ENCODE measurements at places on chromosomes 5 and 9.
A peak's percentile ranks its signal among the peaks of the same experiment; 100 is the strongest.

DNA sequence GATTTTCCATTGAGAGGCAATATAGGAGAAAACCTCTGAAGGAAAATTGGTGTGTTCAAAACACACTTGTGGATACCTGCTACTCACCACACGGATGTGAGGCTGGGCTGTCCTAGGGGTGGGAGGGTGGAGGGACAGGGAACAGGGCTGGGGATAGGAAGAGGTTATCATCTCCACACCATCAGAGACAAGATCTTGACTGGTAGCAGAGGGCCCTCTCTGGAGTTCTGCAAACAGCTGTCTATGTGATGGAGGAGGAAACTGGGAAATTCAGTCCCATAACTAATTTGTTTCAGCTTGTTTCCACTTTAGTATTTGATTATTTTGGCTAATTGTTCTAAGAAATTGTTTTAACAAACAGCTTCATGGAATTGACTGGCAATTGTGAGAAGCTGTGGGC, 91.6 kb upstream of the FSTL4 start:
- DNase-seq: no peak

DNA sequence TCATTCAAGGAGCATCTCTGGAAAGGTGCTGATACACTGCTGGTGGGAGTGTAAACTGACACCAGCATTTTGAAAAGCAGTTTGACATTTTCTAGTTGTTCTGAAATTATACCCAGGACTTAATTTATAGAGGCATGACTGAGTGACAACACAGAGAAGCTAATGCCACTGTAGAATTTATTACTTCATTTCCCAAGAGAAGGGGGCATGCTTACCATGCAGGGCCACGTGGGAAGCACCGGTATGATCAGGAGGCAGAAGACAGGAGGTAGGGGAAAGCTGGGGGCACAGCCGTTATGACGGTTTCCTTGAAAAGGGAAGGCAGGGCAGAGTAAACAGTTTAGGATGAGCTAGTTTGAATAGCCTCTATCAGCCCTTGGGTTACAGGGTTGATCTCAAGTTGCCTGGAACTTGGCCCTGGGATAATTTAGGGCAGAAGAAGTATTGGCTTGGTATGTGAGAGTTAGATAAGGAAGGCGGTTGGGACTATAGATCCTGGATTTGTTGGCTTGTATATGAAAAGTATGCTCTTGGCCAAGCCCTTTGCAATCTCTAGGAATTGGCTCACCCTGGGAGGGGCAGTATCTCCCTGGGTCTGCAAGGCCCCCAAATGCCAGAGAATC, 305.7 kb downstream of the ENC1 start:
- DNase-seq: no peak

DNA sequence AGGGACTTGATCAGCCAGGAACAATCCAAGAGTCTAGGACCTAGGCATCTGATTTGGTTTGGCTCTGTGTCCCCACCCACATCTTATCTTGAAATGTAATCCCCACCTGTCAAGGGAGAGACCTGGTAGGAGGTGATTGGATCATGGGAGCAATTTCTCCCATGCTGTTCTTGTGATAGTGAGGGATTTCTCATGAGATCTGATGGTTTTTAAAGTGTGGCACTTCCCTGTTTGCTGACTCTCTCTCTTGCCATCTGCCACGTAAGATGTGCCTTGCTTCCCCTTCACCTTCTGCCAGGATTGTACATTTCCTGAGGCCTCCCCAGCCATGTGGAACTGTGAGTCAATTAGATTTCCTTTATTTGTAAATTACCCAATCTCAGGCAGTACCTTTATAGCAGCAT, 201.7 kb upstream of the ACTBL2 start:
- no peak for DNase-seq

- DNase-seq: no peak
These were observed 4.5 kb upstream of the CNTLN start for GRCh38 chr9:17130291-17130690.

DNA sequence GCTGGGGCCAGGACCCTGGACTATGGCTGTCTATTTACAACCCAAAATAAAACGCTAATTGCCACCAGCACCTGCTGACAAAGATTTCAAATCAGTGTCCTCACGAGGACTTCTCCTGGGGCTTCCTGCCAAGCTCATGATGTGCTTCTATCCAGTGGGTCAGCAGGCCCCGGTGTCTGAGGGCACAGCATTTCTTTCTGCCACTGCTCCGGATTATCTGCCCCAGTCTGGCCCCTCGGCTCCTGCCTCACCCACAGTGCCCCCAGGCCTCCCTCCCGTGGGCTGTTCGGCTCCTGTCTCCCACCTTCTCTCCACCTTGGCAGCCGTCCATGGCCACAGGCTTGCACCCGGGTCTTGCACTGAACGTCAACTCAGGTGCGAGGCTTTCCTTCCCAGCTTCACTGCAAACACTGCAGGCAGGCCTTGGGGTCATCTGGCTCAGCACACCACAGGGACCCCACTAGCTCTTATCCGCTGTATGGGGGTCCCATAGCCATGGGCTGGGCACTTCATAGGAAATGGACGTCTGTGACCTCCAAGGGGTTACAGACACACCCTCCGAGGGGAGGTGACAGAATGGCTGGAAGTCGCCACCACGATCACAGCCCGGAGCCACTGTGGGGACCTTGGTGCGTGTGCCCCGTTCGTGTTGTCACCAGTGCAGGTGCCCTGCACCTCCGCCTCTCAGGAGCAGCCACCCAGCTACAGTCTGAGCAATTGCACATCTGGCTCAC, 43.8 kb upstream of the FCN1 start:
- no peak for DNase-seq

DNA sequence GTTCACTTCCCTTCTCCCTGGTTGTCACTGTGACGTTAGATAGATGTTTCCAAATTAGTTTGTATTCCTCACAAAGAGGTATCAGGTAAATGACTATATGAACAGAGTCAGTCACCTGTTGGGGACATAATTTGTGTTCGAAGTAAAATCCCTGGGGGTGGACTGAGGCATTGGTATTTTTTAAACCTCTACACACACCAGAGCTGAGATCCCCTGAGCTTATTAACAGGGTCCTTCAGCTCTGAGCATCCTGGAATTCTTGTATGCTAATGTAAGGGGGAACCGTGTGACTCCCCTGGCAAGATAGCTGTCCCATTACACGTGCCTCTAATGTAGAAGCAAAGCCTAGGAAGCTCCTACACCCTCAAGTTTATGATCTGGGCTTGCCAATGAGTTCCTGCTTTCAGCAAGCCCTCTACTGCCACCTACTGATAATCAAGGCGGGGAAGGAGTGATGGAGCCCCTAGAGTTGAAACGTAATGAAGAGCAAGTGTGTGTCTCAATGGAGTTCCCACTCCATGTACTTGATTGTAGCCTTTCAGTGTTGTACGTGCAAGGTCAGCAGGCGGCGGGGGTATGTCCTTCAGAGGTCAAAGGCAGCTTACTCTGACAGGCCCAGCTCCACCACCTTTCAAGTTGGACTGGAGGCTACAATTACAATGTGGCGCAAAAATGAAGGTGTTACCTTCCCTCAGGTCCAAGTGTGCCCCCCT, 14.4 kb downstream of the PRKACG start:
- DNase-seq: peak; percentile 30

GRCh38 chr9:35598866-35599590, 6.0 kb upstream of the TESK1 start:
- no peak for DNase-seq

GRCh38 chr5:145999208-145999607, 62.8 kb downstream of the SH3RF2 start:
- DNase-seq: no peak

- DNase-seq: no peak
These were observed 207.6 kb downstream of the FSTL4 start for GRCh38 chr5:133404724-133405123.

GRCh38 chr5:92613546-92613945, 967.5 kb downstream of the NR2F1-AS1 start:
- DNase-seq: no peak

- DNase-seq: no peak
These were observed 215.6 kb downstream of the AP3B1 start for GRCh38 chr5:78078858-78079257.

DNA sequence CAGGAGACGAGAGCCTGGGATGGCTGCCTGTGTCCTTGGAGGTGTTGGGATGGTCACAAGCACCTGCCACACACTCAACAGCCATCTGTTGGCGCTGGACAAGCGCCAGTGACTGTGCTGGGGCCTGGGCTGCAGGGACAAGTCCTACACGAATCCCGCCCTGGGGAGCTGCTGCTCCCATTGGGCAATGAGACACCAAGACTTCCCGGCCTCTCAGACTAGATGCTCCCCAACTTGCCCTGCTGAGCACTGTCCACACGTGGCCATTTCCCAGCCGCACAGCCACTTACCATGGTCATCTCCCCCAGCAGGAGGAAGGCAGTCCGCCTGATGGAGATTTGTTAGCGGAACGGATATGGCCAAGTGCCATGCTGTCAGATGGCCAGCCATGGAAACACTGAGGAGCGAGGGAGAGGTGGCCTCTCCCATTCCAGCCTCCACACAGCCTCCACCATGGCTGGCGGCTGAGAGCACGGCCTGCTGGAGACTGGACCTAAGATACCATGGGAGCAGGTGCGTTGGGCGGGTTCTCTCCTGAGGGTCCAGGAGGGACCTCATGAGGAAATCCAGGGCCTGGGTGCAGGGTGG, 43.9 kb downstream of the PRRT1B start:
- DNase-seq: no peak

- DNase-seq: no peak
These were observed 130.4 kb upstream of the PRLR start for GRCh38 chr5:35360671-35361070.

DNA sequence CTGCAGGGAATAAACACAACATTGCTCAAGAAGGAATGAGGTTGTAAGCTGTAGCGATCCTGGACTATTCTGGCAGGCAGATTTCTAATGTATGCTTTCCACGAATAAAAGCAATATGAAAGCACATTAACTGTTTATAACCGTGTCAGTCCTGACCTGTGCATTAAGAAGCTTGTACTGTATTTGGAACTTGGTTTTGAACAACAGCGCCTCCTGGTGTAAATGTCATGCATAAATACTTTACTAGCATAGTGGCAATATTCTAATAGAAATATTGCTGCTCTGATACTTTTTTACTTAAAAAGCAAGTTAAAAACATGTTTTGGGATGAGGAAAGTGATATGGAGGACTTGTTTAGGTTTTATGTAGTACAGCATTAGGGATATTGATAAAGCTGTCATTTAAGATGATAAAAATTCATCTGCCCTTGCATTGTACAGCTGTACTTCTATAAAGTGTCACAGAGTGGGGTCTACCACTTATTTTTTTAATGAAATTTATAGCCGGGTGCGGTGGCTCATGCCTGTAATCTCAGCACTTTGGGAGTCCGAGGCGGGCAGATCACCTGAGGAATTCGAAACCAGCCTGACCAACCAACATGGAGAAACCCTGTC, 70.7 kb upstream of the GNE start:
- no peak for DNase-seq

GRCh38 chr5:151480384-151481293, 33.2 kb downstream of the SLC36A1 start:
- no peak for DNase-seq

GRCh38 chr5:179326122-179326927, 18.9 kb downstream of the ADAMTS2 start:
- no peak for DNase-seq

DNA sequence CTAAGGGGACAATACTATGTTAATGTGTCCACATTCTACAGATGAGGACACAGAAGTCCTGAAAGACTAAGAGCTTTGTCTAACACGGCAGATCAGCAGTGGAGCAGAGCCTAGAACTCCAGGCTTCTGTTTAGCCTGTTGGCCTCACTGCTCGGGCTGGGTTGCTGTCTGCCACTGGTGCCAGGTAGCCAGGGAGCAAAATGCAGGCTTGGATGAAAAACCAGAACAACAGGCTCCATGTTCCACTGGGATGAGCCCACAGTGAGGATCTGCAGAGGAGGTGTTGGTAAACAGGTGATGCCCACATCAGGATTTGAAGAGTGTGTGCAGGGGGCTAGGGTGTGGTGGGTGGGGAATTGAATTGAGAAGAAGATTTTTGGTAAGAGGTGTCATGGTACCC, 114.0 kb upstream of the TBC1D2 start:
- DNase-seq: no peak

Data from stimulated activated CD4-positive, alpha-beta T cell treated with anti-CD3 and anti-CD28 coated beads, TNF-alpha, amount 100 ng/mL, for 1 hour (primary cell).